Activated T-helper 2 cell treated with anti-CD3 and anti-CD28 coated beads, Interferon-gamma antibody, Interleukin-2, Interleukin-4, amounts not matched to agents 10 μg/mL and 5 μg/mL and 100 μg/mL, durations not matched to agents 14 hours and 24 hours and 36 hours (primary cell): ENCODE measurements at places on chromosomes 3 and 15. TPM values are rescaled to one million over a fixed set of nuclear protein-coding genes. Genes with fewer than 3 reads are reported as not detected.

- H3K4me1 ChIP-seq = peaks cover 9% of the 10 kb centered on the region
- no peak for DNase-seq
- H3K27me3 ChIP-seq = no peaks in the 10 kb centered on the region
- H3K36me3 ChIP-seq = no peaks in the 10 kb centered on the region
- no peak overlapping the region for H3K4me3 ChIP-seq
- H3K27ac ChIP-seq = no peak overlapping the region
Measured at GRCh38 chr3:114393367-114394072, 99.7 kb downstream of the TIGIT start.

The PEX5L gene
- 0.05 and 0.25 TPM in 2 replicates for total RNA-seq

- no peaks in the 10 kb centered on the region for H3K27me3 ChIP-seq
- H3K36me3 ChIP-seq = peaks cover 5% of the 10 kb centered on the region
- no peak for DNase-seq
- no peak overlapping the region for H3K27ac ChIP-seq
Measured at GRCh38 chr15:49330166-49330565, 92.9 kb upstream of the FGF7 start.

DNA sequence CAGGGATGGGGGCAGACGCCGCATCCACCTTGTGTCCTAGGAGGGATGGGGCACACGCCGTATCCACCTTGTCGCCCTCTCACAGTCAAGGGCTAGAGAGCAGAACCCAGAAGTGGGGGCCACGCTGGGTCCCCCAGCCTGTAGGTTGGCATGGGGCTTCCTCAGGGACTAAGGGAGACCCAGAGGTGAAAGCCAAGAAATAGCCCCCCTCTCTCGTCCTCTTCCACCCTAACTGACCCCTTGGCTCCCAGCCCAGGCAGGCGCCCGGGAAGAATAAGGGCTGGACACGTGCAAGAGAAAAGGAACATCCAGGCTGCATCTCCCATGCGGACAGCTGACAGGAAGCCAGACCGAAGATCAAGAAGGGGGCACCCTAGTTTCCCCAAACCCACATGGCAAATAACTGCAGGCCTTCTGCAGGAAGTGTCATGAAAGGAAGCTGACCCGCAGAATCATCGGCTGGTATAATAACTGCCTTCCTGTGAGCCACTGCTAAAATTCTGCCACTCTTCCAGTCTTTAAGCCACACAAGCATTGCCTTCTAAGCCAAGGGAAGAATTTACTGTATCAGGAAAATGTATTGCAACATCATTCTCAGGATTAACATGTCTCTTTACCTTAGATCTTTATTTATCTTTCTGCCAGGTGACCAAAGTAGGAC lies 38.5 kb upstream of the TFRC start:
- H3K27me3 ChIP-seq = no peaks in the 10 kb centered on the region
- peak overlapping the region; percentile 30 for H3K27ac ChIP-seq
- no peak for DNase-seq
- H3K4me1 ChIP-seq = peaks cover 28% of the 10 kb centered on the region
- no peak overlapping the region for H3K4me3 ChIP-seq
- H3K36me3 ChIP-seq = no peaks in the 10 kb centered on the region

The VPS13C gene
- 53.3 and 57.4 TPM in 2 replicates for total RNA-seq

The KBTBD8 gene
- 10.4 and 13.4 TPM in 2 replicates for total RNA-seq
